ENCODE measurements at places on chromosomes 12 and 14. TPM values are rescaled to one million over a fixed set of nuclear protein-coding genes. Genes with fewer than 3 reads are reported as not detected.

GPR65 gene
- 0.09 TPM for total RNA-seq

ACOT6 gene
- not detected for total RNA-seq

R3HDM2 gene
- total RNA-seq: 4.0 TPM

PPP4R4 gene
- total RNA-seq: 0.85 TPM

MFAP5 gene
- total RNA-seq: under 0.01 TPM

L3HYPDH gene
- total RNA-seq: 52.4 TPM

SLC6A15 gene
- 0.18 TPM for total RNA-seq

KRT8 gene
- 20.7 TPM for total RNA-seq

LRTM2 gene
- not detected for total RNA-seq

HRK gene
- under 0.01 TPM for total RNA-seq

GXYLT1 gene
- total RNA-seq: 16.9 TPM

TGFB3 gene
- 4.0 TPM for total RNA-seq

DPPA3 gene
- not detected for total RNA-seq

HOTAIR gene
- not detected for total RNA-seq

IL31 gene
- total RNA-seq: not detected
